ENCODE measurements at places on chromosomes 2 and 18.

- H3K27me3 ChIP-seq, result no peaks in the 10 kb centered on the region
- no peak overlapping the region for H3K27ac ChIP-seq
- no peak for DNase-seq
- no peaks in the 10 kb centered on the region for H3K4me1 ChIP-seq
- H3K4me3 ChIP-seq, result no peak overlapping the region
Measured at GRCh38 chr2:149858901-149859634, 271.5 kb upstream of the MMADHC start.

DNA sequence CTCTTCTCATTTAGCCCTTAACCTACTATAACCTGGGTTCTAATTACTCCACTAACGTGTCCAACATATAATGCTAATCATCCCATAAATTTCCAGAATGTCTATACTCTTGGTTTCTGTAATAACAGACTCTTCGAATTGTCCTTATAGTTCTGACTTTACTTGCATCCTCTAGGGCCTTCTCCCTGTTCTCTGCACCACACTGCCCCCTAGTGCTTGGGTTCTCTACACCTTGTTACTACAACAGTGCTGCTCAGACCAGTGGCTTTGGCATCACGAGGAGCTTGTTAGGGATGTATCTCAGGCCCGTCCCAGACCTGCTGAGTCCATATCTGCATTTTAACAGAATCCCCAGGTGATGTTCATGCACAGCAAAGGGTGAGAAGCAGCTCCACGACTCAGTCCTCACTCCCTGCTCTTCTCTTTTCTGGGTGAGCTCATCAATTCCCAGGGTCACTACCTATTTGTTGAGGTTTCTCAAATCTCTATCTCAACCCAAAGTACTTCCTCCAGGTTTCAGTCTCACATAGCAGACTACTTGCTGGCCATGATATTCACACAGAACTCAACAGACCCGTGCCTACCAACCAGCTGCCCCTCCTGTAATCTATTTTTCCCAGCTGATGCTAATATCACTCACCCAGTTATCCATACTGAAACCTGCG, 14.5 kb upstream of the DDX1 start:
- H3K27ac ChIP-seq, result no peak overlapping the region
- peaks cover 5% of the 10 kb centered on the region for H3K4me1 ChIP-seq
- H3K27me3 ChIP-seq, result no peaks in the 10 kb centered on the region
- H3K4me3 ChIP-seq, result no peak overlapping the region
- peak; percentile 80 for DNase-seq
- no peaks in the 10 kb centered on the region for H3K36me3 ChIP-seq

DNA sequence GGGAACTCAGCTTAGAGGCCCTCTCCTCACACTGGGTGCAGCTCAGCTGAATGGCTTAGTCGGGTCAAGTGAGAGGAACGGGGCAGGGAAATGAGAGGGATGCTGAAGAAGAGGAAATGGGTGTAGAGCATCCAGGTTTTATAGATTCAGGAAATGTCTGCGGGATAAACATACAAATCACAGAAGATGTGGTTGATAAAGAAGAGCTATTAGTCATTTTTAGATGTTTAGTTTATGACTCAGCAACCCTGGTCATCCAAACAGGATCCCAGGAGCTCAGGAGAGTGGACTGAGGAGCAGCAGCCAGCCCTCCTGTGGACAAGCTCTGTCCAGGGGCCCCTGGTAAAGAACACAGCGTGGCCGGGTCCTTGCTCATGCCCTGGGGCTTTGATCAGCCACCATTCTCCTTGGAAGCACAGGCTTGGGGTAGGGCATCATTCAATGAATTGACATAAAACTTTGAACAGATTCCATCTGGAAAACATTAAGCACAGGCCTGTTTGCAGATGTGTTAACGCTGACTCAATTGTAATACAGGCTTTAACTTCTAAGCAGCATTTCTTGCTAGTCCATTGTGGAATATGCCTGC, 83.0 kb downstream of the NPAS2 start:
- H3K27ac ChIP-seq, result no peak overlapping the region
- no peaks in the 10 kb centered on the region for H3K36me3 ChIP-seq
- H3K4me3 ChIP-seq, result no peak overlapping the region
- H3K27me3 ChIP-seq, result peaks cover 31% of the 10 kb centered on the region
- H3K4me1 ChIP-seq, result peaks cover 4% of the 10 kb centered on the region

DNA sequence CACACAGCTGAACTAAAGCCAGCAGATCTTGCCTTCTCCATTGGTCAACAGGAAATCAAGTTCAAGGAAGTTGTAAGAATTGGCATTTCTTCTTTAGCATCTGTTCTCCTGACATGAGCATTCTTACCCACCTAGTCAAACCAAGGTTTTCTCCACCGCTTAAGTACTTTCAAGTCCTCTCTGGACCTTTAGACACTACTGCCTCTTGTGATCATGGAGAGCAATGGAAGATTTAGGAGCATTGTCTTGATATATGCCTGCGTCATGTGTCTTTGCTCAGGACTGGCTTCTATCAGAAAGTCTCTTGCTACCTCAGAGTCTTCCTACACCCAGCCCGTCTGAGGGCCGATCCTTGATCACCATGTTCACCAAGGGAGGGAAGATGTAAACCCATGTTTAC, 262.2 kb downstream of the PHLPP1 start:
- H3K27ac ChIP-seq, result no peak overlapping the region
- no peaks in the 10 kb centered on the region for H3K27me3 ChIP-seq
- H3K4me3 ChIP-seq, result no peak overlapping the region

GRCh38 chr2:26349690-26350089, 3.1 kb upstream of the ADGRF3 start:
- no peak overlapping the region for H3K4me3 ChIP-seq
- no peak for DNase-seq

GRCh38 chr2:239955989-239956817, 68.9 kb downstream of the NDUFA10 start:
- no peaks in the 10 kb centered on the region for H3K4me1 ChIP-seq
- DNase-seq, result no peak
- peaks cover 12% of the 10 kb centered on the region for H3K36me3 ChIP-seq
- no peaks in the 10 kb centered on the region for H3K27me3 ChIP-seq
- H3K27ac ChIP-seq, result no peak overlapping the region
